ENCODE measurements at places on chromosomes 4 and X.

- DNase-seq = no peak
Measured at GRCh38 chr4:80237992-80238391, 28.5 kb upstream of the FGF5 start.

GRCh38 chrX:97306771-97307470 is 423.2 kb downstream of the RPA4 start:
- no peak for DNase-seq

- no peak for DNase-seq
Measured at GRCh38 chrX:56728752-56729151, 291 bp upstream of the NBDY start.

GRCh38 chr4:40337051-40337450 is 1.9 kb downstream of the CHRNA9 start:
- DNase-seq = no peak

- no peak for DNase-seq
Measured at GRCh38 chr4:2082118-2082517, 23.0 kb downstream of the NAT8L start.

GRCh38 chr4:122710434-122711308 is 21.8 kb upstream of the BBS12 start:
- no peak for DNase-seq

DNA sequence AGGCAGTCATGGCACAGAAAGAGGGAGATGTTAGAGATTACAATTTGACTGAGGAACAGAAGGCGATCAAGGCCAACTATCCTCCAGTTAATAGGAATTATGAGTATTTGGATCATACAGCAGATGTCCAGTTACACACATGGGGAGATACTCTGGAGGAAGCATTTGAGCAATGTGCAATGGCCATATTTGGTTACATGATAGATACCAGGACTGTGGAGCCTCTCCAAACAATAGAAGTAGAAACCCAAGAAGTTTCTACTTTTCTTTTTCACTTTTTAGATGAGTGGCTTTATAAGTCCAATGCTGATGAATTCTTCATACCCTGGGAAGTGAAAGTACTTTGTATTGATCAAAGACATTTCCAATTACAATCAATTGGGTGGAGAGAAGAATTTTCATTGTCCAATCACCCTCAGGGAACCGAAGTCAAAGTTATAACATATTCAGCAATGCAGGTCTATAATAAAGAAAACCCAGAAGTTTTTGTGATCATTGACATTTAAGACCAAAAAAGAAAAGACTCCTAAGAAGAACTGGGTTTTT is 139.1 kb downstream of the MAB21L2 start:
- DNase-seq = no peak

- no peak for DNase-seq
Measured at GRCh38 chrX:46433892-46434291, 111.3 kb downstream of the ZNF674 start.

- DNase-seq = no peak
Measured at GRCh38 chr4:27846951-27847350, 986.3 kb downstream of the STIM2 start.

DNA sequence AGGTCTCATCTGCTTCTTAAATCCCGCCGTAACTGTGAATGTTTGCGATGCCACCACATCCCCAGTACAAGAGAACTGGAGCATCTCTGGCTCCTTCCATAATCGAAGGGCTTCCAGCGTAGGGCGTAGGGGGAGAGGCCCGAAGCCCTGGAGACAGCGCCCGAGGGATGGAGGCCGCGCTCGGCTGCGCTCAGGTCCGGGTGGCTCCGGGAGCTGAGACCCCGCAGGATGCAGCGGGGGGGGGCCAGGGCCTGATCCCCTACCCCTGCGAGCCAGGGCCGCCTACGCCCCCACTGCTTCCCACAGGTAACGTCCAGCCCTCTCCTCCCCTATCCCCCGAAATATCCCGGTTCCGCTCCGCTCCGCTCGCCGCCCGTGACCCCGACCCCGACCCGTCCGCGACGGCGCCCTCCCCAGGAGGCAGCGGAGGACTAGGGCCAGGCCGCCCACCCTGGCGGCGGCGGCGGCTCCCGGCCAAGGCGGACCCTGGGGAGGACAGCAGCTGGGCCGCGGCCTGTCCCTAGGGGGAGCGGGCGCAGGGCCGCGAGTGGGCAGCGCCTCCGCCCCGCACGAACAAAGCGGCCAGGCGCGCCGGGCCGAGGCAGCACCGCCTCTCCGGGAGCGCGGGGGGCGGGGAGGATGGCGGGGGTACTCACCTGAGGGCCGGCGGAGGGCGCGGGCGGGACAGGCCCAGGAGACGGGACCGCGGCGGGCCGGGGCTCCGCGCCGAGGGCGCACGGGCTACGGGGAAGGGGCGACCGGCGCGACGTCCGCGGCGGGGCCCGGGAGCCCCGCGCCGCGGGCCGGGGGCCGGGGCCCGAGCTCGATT is 723 bp downstream of the WDFY3 start:
- DNase-seq = peak; percentile 63

DNA sequence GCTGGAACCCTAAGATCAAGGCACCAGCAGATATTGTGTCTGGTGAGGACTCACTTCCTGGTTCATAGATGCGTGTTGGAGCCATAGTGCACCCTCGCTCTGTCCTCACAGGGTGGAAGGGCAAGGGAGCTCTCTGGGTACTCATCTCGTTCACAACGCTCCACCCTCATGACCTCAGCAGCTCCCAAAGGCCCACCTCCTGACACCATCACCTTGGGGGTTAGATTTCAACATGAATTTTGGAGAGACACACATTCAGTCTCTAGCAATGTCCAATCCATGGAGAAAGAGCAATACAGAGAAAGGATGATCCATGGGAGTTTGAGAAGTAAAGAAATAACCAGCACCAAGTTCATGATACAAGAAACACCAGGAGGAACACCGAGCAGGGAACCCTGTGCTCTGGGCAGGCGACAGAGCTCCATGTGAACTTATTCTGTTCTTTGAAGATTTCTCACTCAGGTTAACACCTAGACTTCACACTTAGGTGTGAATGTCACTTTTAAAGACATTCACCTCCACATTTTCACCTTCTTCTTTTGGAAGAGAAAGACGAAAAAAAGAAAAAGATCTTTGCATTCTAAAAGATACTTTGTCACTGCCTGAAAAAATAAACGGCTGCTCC is 171.8 kb upstream of the FAM9B start:
- DNase-seq = no peak

- DNase-seq = no peak
Measured at GRCh38 chrX:42151808-42152207, 228.5 kb upstream of the CASK start.

- DNase-seq = no peak
Measured at GRCh38 chr4:101596781-101597552, 193.6 kb upstream of the BANK1 start.

GRCh38 chr4:164716901-164717300 is 37.0 kb upstream of the SMIM31 start:
- no peak for DNase-seq

DNA sequence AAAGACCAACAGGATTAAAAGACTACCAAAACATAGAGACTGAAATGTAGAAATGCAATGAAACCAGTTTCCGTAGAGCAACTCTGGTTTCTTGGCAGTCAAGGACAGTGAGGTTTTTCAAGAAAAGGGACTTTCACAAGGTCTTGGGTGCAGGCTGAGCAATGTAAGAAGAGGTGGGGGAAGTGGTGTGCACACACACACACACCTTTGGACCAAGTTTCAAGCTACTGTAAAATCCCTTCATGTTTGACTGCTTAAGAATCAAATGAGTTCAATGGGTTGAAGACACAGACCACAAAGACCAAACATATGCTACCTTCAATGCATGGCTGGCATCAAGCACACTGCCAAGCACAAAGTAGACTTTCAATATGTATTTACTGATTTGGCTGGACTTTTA is 17.8 kb upstream of the MCF2 start:
- no peak for DNase-seq

DNA sequence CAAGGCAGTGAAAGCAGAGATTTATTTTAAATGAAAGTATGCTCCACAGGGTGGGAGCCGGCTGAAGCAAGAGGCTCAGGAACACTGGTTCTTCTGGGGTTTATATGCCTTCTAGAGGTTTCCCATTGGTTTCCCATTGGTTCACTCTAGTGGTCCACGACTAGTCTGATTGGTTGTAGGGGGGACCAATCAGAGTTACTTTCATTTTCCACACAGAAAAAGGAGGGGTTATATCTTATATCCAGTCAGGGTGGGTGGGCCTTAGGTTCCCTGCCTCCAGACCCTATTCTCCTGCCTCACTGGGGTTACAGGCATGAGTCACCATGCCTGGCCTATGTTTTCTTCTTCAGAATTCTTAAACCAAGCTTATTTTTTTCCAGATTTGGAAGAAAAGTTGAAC is 101.6 kb downstream of the KLHL8 start:
- DNase-seq = no peak

GRCh38 chrX:18099745-18100144 is 120.9 kb downstream of the BEND2 start:
- DNase-seq = no peak

GRCh38 chr4:111666826-111667360 is 478.4 kb upstream of the FAM241A start:
- DNase-seq = no peak

GRCh38 chrX:19750028-19750782 is 137.2 kb downstream of the SH3KBP1 start:
- DNase-seq = no peak

GRCh38 chr4:85005865-85006377 is 39.4 kb upstream of the WDFY3 start:
- DNase-seq = no peak

- DNase-seq = no peak
Measured at GRCh38 chrX:118499295-118499694, 3.7 kb downstream of the DOCK11 start.

DNA sequence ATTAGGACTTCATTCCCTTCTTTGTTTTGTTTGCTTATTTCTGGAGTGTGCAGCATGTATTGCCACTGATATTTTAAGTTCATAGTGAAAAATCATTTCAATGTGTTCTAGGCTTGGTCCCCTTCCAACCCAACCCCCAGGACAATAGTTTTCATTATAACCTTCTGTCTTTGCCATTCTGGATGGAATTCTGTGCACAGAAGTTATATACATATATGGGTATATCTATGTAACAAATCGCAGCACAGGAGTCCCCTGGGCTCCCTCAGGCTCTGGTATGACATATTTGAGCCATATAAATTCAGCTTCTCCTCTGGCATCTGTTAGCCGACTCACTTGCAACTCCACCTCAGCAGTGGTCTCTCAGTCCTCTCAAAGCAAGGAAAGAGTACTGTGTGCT is at the start of gene TNMD:
TNMD (plus strand) TSS at position 326 of the 400 bp plus-strand sequence. CDS start 83 bp downstream, outside the sequence.
- DNase-seq = no peak

GRCh38 chrX:136616987-136617685 is 30.8 kb upstream of the CD40LG start:
- no peak for DNase-seq

DNA sequence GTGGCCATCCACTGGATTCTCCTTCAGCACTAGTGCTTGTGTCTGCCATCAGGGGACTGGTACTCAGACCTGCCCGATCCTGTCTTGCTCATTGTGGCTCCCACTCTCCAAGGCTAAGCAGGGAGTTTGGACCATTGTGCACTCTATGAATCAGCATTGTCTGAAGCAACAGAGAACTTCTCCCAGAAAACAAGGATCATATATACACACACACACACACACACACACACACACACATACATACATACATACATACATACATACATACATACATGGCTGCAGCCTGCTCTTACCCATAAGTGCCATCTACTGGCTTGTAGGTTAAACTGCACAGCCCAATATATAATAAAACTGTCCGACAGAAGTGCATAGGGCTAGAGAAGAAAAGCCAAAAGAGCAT is 345.3 kb upstream of the LCORL start:
- DNase-seq = no peak

DNA sequence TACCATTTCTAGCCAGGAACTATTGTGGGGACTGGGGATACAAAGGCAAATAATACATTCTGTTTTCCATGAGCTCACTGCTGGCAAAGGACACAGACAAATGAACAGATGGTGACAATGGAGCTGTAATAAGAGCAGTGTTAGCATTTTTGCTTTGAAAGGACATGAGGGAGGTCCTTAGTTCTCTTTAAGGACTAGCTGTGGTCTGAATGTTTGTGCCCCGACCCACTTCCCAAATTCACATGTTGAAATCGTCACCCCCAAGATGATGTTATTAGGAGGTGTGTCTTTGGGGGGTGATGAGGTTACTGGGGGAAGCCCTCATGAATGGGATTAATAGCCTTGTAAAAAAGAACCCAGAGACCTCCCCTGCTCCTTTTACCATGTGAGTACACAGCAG is 30.3 kb downstream of the CCNG2 start:
- no peak for DNase-seq
